G401 (cell line): ENCODE measurements at places on chromosomes 5 and 9.

GRCh38 chr9:77498891-77499290 lies 149.2 kb downstream of the GNA14 start:
- no peak for DNase-seq

DNA sequence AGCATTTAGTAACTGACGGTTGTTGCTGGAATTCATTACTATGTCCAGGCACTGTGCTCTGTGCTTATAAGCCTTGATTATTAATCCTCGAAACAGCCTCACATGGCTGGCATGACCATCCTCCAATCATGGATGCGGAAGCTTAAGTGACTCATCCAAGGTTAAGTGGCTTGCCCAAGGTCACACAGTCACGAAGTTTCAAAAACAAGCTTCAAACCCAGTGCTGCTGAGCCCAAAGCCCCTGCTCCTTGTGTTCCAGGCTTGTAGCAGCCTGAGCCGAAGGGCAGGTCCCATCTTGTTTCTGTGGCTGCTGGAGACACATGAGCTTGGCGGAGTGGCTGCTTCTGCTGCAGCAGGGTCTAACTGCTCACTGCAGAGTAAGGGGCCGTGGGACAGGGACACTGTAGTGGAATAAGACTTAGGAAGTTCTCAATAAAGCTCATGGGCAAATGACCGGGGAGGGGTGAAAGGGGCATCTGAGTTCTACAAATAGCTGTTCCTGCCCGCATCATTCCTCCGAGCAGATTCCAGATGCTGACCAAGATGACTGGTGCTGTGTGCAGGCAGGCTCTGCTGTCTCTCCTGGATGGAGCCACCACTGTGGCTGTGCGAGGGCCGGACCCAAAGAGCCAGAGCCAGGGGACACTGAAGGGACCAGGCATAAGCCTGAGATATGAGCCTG lies 32.4 kb downstream of the WHRN start:
- no peak for DNase-seq

DNA sequence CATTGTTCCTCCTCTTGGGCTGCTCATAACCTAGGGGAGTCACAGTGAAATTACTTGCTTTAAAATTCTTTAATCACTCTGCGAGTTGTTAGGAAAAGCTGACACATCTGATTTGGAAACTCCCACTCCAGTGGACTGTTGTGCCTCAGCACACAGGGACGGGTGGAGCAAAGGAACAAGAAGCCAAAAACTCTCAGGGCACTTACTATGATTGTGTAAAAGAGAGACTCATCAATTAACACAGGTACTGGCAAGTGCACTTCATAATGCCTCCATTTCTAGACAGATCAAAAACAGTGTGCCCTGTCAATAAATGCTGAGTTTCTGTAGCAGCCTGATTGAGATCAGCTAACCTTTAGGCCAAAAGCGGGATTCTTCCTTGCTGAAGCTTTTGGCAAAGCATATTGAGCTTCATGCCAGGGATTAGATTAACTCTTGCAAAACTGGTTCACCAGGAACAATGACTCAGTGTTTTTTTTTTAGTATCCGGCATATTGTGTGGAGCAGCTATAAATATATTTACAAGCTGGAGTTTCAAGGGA lies 55.9 kb downstream of the TMC1 start:
- DNase-seq: peak; percentile 62

GRCh38 chr5:111364992-111365391 lies 140.8 kb downstream of the CAMK4 start:
- DNase-seq: no peak

DNA sequence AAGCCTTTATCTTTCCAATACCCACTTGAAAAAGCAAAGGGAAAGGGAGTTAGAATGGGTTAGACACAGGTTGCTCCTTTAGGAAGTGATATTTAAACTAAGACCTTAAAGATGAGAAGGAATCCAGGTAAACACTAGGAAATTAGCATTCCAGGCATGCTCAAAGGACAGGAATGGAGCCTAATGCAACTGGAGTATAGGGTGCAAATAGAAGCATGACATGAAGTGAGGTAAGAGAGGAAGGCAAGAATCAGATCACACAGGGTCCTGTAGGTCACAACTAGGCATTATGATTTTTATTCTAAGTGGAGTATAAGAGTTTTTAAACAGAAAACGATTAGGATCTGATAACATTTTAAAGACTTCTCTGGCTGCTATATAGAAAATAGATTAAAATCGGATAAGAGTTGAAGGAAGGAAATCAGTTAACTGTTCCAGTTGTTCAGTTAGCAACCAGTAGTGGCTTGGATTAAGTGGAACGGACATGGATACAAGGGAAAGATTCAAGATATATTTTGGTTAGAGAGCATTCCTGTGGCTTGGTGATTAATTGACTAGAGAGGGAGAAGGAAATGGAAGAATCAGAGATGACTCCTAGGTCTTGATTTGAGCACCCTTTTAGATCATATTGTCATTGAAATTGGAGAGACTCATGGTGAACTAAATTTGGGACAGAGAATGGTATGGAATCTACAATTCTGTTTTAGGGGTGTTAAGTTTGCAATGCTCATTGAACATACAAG lies 95.9 kb downstream of the FBXO4 start:
- no peak for DNase-seq

DNA sequence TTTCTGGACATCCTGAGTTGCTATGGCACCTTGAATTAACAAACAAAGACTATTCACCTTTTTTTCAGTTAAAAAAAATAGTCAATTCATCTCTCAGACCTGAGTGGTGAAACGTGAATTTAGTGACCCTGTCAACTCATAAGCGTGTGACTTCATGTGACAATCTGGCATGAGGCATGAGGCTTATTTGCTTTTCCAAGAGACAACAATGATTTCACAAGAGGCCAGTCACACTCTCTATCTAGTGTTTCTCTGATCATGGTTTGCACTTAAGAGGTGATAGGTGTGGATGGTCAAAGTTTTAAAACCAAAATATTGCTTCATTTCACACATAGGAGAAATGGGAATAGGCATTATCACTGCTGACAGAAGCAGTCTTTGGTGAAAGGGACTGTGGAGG lies 559.6 kb upstream of the ACO1 start:
- DNase-seq: no peak

- no peak for DNase-seq
Measured at GRCh38 chr5:150618588-150619281, 21.7 kb upstream of the SYNPO start.

DNA sequence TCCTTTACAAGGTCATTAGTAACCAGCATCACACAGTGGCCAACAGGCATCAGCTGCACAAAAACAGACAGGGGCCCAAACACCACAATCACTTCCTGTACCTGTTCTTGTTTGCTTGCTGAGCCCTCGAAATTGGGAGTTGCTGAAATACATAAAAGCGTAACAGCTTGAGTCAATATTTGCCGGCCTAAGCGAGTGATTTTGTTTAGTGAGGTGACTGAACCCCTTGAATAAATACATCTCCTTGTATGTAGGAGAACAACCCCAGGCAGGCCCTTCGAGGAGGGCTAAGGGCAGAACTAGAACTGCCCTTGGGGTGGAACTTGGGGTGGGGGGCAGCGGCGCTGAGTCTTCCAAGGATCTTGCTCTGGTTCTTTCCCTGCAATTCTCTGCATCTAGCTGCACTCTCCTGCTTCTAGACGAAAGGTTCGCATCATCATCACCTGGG lies 502.5 kb downstream of the RASEF start:
- DNase-seq: no peak

- DNase-seq: no peak
Measured at GRCh38 chr9:77966718-77967117, 64.9 kb downstream of the GNAQ start.

GRCh38 chr9:123028136-123028535 lies 5.3 kb upstream of the GPR21 start:
- no peak for DNase-seq

DNA sequence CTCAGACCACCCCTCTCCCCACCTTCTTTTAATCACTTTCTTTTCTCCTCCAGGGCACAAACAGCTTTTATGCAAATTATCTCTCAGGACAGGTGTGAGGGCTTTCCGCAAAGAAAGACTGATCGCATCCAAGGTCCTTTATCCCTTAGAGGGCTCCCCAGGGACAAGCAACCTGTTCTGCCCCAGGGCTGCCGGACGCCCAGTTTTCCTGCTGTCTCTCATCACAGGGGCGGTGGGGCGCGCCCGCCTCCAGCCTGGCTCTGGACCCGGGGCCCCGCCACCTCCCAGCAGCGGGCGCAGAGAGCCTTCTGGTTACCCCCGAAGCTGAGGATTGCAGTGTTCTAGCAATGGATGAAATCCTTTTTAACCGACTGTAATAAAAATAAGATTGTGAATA lies 266.1 kb downstream of the CWC27 start:
- DNase-seq: no peak

DNA sequence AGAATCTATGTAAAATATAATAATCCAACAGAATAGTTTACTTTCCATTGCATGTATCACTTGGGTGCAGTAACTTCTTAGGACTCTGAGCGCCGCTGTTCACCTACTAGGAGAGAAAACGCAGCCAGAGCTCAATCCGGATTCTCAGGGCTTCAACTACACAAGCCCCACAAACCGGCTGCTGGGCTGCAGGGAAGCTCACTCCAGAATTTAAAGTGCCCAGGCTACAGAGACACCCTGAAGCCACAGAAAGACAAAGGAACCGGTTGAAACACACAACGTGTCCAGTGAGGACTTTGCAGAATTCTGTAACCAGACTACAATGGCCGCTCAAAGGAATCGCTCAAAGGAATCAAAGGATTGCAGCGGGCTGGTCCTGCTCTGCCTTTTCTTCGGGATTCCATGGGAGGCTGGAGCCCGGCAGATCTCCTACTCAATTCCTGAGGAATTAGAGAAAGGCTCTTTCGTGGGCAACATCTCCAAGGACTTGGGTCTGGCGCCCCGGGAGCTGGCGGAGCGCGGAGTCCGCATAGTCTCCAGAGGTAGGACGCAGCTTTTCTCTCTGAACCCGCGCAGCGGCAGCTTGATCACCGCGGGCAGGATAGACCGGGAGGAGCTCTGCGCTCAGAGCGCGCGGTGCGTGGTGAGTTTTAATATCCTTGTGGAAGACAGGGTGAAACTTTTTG lies at the start of gene PCDHGA10:
PCDHGA10 (plus strand) TSS at position 134 of the 686 bp plus-strand sequence; CDS start at position 323, 189 bp downstream.
- peak; percentile 36 for DNase-seq

DNA sequence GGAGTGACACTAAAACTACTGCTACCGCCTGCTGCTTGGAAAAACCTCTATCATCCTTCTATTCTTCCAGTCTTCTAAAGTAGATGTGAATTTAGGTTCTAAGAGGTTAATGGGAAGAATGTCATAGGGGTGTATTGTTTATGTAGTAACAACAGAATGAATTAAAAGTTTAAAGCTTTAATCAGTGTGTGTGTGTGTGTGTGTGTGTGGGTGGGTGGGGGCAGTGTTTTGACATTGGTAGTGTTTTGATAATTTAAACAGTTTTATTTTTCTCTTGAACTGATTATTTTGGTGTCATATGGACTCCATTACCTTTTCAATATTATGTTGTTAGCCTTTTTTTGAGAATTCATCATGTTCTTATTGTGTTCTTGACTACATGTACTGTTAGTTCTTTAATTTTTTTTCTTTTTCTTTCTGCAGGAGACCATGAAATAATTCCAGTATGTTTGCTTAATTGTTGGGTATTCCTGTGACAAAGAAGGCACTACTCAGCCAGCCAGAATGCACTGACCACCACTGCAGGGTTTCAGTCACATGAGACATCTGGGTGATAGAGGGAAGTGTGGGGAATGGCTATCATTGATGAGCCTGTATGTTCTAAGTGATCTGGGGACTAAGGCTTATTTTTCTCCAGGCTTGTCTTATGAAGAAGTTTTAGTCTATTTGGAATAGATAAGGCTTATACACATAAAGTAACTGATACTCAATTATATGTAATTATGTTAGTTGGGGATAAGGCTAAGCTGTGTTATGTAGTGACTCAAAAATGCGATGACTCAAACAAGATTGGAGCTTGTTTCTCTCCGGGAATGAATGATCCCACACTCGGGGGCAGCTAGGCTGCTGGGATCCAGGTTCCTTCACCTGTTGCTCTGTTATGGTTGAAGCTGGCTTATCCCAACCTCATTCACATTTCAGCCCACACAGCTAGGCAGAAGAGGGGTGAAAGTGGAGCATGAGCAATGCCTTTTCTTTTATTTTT lies 50.2 kb upstream of the ACTBL2 start:
- DNase-seq: no peak

GRCh38 chr5:153147891-153148623 lies 342.4 kb upstream of the GRIA1 start:
- peak; percentile 27 for DNase-seq

GRCh38 chr9:113493203-113493520 lies 29.6 kb downstream of the RGS3 start:
- DNase-seq: no peak

DNA sequence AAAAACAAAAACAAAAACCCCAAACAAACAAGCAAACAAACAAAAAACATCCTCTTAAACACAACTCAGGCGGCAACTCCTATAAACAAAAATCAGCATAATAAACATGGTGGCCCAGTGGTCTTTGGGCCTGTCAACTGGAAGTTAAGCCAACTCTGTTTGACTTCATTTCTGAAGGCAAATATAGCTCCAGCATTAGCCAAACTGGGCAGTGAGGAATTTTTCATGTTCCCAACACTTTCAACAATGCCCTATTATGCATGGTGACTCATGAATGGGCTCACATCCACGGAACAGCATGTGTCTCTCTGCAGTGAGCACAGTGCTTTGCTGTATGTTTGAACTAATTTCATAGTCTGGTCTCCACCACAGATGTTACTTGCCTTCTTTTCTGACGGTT lies 143.9 kb upstream of the STC2 start:
- peak; percentile 83 for DNase-seq

GRCh38 chr9:19127871-19128500 lies 694 bp upstream of the PLIN2 start:
- DNase-seq: no peak

GRCh38 chr5:52740007-52740406 lies 47.7 kb upstream of the ITGA1 start:
- no peak for DNase-seq

DNA sequence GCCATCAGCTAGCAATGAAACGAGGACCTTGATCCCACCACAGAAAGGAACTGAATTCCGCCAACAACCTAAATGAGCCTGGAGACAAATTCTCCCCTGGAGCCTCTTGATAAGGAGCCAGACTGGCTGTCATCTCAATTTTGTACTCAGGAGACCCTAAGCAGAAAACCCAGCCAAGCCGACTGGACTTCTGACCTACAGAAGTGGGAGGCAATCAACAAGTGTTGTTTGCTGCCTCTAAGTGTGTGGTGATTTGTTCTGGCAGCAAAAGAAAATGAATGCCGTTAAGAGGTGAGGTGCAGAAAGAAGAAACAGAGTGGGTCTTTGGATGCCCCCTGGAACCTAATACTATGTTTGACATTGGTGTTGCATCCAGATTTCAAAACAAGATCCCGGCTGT lies 72.7 kb upstream of the SPATA31E1 start:
- no peak for DNase-seq

DNA sequence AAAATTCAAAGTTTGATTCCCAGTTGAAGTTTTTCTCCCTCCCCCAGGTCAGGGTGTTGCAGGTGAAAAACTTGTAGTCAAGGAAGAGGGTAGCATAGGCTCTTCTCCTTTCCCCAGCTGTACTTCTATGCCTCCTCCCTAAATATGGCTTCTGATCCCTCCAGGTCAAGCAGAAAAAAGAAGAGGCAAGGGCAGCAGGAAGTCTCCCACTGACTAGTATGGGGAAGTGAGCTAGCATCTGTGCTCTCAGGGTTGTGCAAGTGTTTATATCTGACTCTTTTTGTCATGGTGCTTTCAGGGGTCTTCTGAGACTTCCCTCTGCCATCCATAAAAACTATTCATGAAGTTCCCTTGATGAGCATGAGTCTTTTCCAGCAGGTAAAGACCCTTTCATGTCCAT lies 76.0 kb downstream of the ATPSCKMT start:
- DNase-seq: no peak

GRCh38 chr5:181203093-181203711 lies 1.8 kb downstream of the TRIM7 start:
- DNase-seq: no peak

GRCh38 chr5:135386886-135387628 lies 12.0 kb downstream of the MACROH2A1 start:
- DNase-seq: no peak
